ENCODE measurements at places on chromosomes 3 and 15. TPM values are rescaled to one million over a fixed set of nuclear protein-coding genes. Genes with fewer than 3 reads are reported as not detected.

OR5K2 gene
- not detected for total RNA-seq

MAPKAPK3 gene
- 195 TPM for total RNA-seq

FGF12 gene
- total RNA-seq: not detected

TBC1D23 gene
- 34.1 TPM for total RNA-seq

MYRIP gene
- total RNA-seq: not detected

MESD gene
- 28.0 TPM for total RNA-seq

CPNE4 gene
- total RNA-seq: not detected

NUP210 gene
- total RNA-seq: 170 TPM

GNAT1 gene
- not detected for total RNA-seq

LCTL gene
- total RNA-seq: not detected

CYP1A2 gene
- total RNA-seq: not detected

TM4SF18 gene
- total RNA-seq: not detected

ISLR gene
- total RNA-seq: not detected

PTH1R gene
- total RNA-seq: not detected

ENTPD3 gene
- total RNA-seq: not detected

C3orf49 gene
- total RNA-seq: not detected

RLBP1 gene
- total RNA-seq: not detected

LRRIQ4 gene
- total RNA-seq: 0.22 TPM

CCR3 gene
- total RNA-seq: 1.9 TPM

ALCAM gene
- total RNA-seq: 8.2 TPM

FLNB gene
- 14.6 TPM for total RNA-seq

MCTP2 gene
- 26.1 TPM for total RNA-seq

PLA2G4B gene
- 21.5 TPM for total RNA-seq

ARGFX gene
- total RNA-seq: not detected

ZNF619 gene
- 13.3 TPM for total RNA-seq

SKOR1 gene
- total RNA-seq: 0.71 TPM

CHRM5 gene
- not detected for total RNA-seq

TGM4 gene
- not detected for total RNA-seq

ARPIN gene
- total RNA-seq: 0.06 TPM

GNB4 gene
- total RNA-seq: 6.2 TPM

ACKR4 gene
- total RNA-seq: not detected

PLA1A gene
- 0.19 TPM for total RNA-seq

SRPRB gene
- total RNA-seq: 39.3 TPM

ATP2C1 gene
- 51.3 TPM for total RNA-seq

FRMD5 gene
- total RNA-seq: not detected

IMPG2 gene
- 0.62 TPM for total RNA-seq

PEX5L gene
- total RNA-seq: not detected

PLXNA1 gene
- total RNA-seq: 5.7 TPM

GPD1L gene
- 31.0 TPM for total RNA-seq

RARRES1 gene
- not detected for total RNA-seq

CHST14 gene
- total RNA-seq: 9.8 TPM

PYGO1 gene
- not detected for total RNA-seq

All from activated naive CD8-positive, alpha-beta T cell treated with anti-CD3 and anti-CD28 coated beads, Interleukin-2, amount 10 ng/mL, durations not matched to agents 7 days and 5 days (primary cell).